ENCODE measurements at places on chromosomes 2 and 18. TPM values are rescaled to one million over a fixed set of nuclear protein-coding genes. Genes with fewer than 3 reads are reported as not detected.
A peak's percentile ranks its signal among the peaks of the same experiment; 100 is the strongest.

- no peak for DNase-seq
These were observed 232.3 kb upstream of the MEIS1 start for GRCh38 chr2:66202586-66202985.

DNA sequence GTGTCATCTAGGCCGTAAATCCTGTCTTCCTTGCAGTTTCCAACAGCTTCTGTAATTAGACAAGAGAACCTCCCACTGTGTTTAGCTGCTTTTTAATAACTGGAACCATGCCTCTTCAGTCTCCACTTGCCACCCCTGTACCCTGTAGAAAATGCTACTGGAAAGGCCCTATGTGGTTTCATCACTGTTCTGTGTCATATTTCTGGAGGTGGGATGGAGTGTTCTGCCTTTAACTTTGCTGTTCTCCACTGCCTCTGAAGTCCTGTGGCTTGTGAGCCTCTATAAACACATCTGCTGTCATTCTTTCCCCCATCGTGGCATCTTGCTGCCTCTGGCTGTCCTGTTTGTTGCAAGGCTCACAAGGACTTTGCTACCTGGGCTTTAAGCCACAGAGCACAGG lies 17.9 kb downstream of the MGAT5 start:
- no peak for DNase-seq

GRCh38 chr2:33181466-33181865 lies 234.7 kb downstream of the LTBP1 start:
- no peak for DNase-seq

- no peak for DNase-seq
These were observed 47.8 kb upstream of the CREB1 start for GRCh38 chr2:207481924-207482323.

REG1B gene
- not detected for total RNA-seq

LIPG gene
- 57.5 TPM for total RNA-seq

DNA sequence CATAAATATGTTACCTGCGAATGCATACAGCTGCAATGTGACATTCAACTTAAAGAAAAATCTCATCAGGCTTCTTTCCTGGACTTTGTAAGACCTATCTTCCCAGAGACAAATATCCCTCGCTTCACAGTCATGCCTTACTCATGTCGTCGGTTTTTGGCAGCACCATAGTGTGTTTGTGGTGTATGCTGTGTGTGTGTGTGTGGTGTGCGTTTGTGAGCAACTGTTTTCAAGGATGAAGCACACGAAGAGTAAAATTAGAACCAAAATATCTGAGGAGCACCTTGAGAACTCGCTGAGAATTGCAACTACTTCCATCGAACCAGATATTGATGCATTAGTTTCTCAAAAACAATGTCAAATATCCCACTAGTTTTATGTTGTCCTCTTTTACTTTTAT lies 56.9 kb downstream of the ASB1 start:
- DNase-seq = no peak

GRCh38 chr18:8695932-8696517 lies 9.3 kb upstream of the MTCL1 start:
- DNase-seq = no peak

DNA sequence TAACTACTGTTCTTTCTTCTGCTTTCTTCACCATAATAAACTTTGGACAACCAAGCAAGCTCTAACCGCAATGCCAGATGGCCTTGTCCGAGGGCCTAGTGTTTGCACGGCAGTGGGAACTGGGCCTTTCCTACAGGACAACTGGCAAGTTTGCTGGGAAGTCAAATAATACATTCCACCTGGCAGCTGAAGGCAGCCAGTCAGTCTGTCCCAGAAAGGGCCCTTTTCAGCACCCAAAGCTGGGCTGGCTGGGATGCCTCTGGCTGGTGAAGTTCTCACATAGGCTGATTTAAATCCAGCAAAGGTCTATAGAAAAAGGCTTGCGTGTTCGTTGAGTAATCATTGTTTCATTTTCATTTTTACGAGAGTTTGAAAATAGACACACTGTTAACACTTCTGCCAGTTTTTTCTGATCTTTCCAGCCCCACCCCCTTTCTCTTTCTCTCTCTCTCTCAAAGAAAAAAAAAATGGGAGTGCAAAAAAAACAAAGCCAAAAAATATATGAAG lies 110.0 kb upstream of the EPAS1 start:
- DNase-seq = no peak

GRCh38 chr18:24567199-24567598 lies 106.8 kb downstream of the HRH4 start:
- no peak for DNase-seq

DNA sequence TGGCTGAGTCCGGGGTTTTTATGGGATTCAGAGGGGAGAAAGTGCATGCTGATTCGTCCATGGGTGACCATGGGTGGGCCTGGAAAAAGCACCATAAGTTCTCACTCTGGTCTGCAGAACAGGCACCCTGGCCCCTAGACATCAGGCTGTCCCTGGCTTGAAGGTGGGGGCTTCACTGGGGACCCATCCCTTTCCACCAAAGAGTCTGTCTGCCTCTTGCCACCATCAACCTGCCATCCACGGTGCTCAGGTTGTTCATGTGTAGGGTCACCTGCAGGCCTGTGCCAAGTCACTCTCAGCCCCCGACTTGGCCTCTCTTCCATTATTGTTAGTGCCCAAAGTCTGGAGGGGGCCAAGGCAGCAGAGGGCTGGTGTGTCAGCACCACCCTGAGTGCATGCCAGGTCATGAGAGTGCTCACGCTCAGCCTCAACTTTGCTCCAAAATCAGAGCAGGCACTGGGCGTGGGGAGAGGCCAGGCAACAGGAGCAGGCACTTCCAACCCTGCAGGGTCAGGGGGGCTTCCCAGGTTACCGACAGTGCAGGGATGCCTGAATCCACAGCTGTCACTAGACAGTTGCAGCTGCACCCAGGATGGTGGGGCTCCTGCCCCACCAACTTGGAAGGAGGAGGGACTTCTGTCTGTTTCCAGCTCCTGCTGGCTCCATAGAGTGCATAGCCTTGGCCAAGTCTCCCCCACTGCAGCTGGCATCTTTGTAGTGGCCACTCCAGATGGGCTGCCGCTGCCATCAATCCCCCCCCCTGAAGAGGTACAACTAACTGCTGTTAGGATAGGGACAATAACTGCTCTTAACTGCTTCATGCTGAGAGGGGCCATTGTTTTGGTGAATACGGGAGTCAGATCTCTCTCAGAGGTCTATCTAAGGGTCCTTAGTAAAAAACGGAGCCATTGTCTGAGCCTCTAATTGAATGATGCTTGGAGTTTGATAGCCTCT lies 209.3 kb downstream of the AKAIN1 start:
- no peak for DNase-seq

- DNase-seq = no peak
These were observed 2.1 kb downstream of the SERPINB2 start for GRCh38 chr18:63889626-63890025.

PCARE gene
- not detected for total RNA-seq

GRCh38 chr2:2586068-2586776 lies 255.1 kb upstream of the MYT1L start:
- DNase-seq = no peak

- no peak for DNase-seq
These were observed 269.9 kb downstream of the MYT1L start for GRCh38 chr2:2061091-2061696.

DNA sequence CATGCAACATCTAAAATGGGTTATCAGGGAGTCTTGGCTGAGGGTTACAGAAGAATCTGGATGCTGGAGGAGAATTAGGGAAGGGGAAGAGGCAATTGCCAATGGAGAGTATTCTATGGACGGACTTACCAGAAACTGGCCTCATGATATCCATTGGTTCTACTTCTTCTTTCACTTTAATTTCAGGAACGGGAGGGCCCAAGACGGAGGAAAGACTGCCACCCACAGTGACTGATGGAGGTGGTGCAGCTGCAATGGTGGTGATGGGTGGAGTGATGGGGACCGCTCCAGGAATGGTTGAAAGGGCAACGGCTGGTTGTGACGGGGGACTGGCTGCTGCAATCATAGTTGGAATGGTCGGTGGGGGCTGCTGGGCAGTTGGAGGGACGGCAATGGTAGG lies 69.1 kb upstream of the AMMECR1L start:
- no peak for DNase-seq

DNA sequence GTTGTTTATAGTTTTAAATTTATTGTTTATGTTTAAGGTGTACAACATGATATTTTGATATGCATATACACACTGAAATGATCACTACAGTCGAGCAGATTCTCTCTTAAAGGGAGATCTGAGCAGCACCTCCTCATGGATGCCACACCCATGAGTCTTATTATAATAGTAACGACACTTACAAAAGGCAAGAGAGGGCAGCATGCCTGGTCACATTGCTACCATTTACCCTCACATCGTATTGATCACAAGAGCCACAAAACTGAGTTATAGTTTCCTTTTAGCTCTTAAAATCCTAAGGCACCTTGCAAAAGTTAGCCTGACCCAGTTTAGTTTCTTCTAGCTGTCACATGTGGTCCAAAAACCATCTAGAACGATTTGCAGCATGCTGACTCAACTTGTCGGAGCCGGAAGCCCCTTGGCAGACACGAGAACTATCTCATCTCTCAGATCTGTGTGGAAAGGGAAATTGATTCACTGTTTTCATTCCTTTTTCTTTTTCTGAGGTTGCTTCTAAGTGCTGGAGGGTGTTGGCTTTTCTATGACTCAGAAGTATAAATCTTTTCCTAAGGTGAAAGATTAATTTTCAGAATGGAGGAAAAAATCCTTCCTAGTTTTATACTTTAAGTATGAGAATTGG lies 85.3 kb downstream of the CDC42EP3 start:
- DNase-seq = peak; percentile 79

GRCh38 chr2:135004005-135004746 lies 43.1 kb downstream of the MAP3K19 start:
- DNase-seq = peak; percentile 13

DNA sequence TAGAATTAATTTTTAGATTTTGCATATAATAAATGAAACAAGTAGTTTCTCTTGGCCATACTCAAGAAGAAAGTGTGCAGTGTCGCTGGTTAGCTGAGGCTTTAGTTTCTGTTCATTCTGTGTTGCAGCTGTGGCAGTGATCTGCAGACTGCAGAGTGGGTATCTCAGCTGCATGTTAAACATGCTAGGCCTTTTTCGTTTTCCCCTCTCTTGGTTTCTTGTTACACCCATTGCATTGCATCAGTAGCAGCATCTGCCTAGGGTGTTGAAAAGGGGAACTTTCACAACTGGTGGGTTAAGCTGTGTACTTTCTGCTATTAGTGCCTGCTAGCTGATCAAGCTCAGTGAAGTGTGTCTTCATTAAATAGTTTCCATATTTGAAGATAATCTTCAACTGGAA lies 51.3 kb downstream of the ACSL3 start:
- DNase-seq = no peak

Measured in pulmonary artery endothelial cell (primary cell).